Testis (tissue), 5 donors: ENCODE measurements at places on chromosomes 5 and 9.

GRCh38 chr9:109728686-109729300 lies 51.2 kb upstream of the PALM2AKAP2 start:
- no peak for DNase-seq

- DNase-seq: no peak
Measured at GRCh38 chr5:15577132-15577531, 77.2 kb downstream of the FBXL7 start.

DNA sequence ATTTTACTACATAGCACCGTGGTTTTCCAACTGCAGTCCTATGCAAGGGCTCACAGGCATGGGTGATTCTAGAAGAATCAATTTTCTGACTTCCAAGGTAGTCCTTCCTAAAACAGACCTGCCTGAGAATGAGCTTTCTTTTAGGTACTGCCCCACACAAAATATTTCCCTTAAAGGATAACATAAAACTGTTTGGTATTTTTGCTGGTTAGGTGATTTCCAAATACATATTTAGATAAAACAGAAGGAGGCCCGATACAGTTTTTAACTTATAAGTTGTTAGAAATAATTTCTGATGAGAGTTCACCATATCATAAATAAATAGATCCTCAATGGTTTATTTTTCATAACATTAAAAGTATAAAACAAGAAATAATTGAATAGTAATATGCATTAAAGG lies 46.4 kb downstream of the COX7C start:
- DNase-seq: no peak

GRCh38 chr5:104751969-104752368 lies 1189.4 kb upstream of the NUDT12 start:
- no peak for DNase-seq

- no peak for DNase-seq
Measured at GRCh38 chr9:97572196-97572891, 60.8 kb downstream of the TSTD2 start.
